Stimulated activated CD8-positive, alpha-beta memory T cell treated with anti-CD3 and anti-CD28 coated beads, Interleukin-15, amount 100 ng/mL, for 48 hours (primary cell): ENCODE measurements at places on chromosomes 6 and 20.

- no peak for DNase-seq
Observed at GRCh38 chr6:24640166-24640565, 5.8 kb downstream of the KIAA0319 start.

DNA sequence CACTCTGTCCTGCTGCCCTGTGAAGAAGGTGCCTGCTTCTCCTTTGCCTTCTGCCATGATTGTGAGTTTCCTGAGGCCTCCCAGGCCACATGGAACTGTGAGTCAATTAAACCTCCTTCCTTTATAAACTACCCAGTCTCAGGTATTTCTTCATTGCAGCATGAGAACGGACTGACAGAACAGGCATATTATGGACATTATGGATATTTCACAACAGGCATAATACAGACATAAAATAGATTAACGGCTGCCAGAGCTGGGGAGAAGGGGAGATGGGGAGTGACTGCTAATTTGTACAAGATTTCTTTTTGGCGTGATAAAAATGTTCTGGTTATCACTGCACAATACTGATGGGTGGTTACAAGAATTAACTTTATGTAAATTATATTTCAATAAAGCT, 29.4 kb downstream of the TRPC4AP start:
- no peak for DNase-seq

- DNase-seq, result no peak
Observed at GRCh38 chr6:35474131-35474941, 6.1 kb downstream of the RPL10A start.

GRCh38 chr6:11628562-11628961, 91.0 kb downstream of the TMEM170B start:
- no peak for DNase-seq

GRCh38 chr6:112640891-112641290, 293.8 kb downstream of the RFPL4B start:
- DNase-seq, result no peak
